ENCODE measurements at places on chromosomes 7 and 10.

DNA sequence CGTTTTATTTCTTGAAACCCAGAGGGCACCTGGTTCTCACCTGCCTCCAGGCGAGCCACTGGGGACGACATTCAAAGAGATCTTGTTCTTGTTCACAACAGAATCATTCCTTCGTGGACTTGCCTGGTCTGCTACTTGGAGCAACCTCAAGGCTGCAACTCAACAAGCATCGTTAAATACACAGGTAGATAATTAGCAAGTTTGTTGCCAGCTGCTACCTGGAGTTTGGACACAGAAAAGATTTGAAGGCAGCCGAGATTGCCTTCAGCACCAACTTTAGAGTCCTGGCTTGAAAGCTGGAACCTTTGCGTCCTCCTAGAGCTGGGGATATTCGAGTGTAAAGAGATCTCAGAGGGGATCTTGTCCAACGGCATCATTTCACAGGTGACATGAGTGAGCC is 89.6 kb upstream of the C7orf33 start:
- no peak for DNase-seq

- DNase-seq = peak; percentile 8
These were observed 42.3 kb downstream of the NOC3L start for GRCh38 chr10:94320285-94320914.

- no peak for DNase-seq
These were observed 5.7 kb upstream of the PLAC9 start for GRCh38 chr10:80126876-80127275.

- no peak for DNase-seq
These were observed 68.3 kb downstream of the GNA12 start for GRCh38 chr7:2775785-2776184.

DNA sequence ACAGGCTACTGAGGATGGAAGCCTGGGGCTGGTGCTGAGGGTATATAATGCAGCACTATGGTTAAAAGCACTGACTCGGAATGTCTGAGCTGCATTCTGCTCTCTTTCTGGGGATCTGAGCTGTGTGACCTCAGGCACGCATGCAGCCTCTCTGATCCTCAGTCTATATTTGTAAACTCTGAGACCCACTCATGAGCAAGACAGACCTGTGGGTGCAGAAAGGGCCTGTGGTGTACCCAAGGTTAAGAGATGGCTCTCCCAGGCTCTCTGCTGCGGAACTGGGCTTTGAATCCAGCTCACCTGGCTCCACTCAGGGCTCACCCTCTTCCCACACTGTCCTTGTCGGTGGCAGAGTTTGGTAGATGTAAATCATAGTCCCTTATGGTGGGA is 89.9 kb downstream of the CHST15 start:
- no peak for DNase-seq

DNA sequence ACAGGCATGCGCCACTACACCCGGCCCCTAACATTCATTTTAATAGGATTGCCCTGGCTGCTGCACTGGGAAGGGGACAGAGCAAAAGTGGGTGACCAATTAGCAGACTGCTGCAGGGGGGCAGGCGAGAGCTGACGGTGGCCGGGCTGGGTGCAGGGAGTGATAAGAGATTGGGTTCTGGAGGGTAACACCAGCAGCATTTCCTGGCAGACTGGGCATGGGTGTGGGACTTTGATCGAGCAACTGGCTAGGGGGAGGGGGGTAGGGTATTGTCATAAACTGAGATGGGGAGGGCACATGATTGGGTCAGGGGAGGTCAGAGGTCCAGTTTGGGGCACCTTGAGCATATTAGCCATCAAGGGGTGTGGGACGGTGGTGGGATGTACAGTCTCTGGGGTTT is 20.2 kb upstream of the AMZ1 start:
- DNase-seq = no peak

DNA sequence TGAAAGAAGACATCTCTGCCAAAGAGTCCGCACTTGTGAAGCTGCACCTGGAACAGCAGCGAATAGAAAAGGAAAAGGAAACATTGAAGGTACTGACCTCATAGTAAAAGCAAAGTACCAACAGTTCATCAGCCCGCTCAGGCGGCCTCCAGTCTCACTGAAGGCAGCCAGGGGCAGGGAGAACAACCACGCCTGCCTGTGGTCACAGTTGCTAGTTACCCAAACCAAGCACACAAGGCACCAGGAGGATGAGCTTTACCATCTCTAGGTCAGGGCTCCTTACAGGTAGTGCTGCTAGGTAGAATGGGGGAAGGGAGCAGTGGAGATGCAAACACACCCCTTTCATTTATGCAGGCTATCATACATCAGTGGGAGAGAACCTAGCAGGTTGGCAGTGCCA is 39.8 kb downstream of the CFAP58 start:
- no peak for DNase-seq
